ENCODE measurements at places on chromosomes 2 and 18.

GRCh38 chr2:72182547-72182946, 34.9 kb upstream of the CYP26B1 start:
- no peak for DNase-seq

DNA sequence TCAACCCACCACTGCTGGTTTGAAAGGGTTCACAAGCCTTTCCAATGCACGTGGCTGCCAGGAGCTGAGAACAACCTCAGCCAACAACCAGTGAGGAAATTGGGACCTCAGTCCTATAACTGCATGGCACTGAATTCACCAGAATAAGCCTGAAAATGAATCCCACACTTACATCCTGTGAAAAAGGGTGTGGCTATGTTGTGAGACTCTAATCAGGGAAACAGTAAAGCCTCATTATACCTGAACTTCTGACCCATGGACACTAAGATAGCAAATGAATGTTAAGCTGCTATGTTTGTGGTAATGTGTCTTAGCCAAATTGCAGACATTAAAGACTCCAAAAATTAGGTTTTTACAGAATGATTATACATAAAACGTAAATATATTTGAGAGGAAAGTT, 515.8 kb downstream of the IRS1 start:
- DNase-seq, result no peak

GRCh38 chr2:191582355-191582754, 95.6 kb upstream of the NABP1 start:
- DNase-seq, result no peak

DNA sequence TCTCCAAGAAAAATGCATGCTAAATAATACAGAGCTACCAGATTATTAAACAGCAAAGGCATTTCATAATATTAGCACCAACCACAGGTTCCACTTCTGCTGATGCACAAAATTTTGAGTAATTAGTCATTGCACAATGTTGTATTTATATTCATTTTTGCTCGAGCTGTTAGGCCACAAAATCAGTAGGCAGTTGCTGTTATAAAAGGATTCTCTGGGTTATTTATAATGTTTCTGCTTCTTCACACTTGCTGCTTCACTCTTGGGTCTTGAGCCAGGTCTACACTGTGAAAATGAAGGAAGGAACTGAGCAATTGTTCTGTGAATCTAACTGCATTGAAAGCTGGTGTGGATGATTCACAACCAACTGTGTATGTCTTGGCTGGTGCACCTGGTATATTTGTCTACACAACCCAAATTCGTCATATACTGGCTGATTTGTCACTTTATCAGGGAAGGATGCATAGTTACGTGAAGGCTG, 38.3 kb downstream of the MRPL33 start:
- no peak for DNase-seq

DNA sequence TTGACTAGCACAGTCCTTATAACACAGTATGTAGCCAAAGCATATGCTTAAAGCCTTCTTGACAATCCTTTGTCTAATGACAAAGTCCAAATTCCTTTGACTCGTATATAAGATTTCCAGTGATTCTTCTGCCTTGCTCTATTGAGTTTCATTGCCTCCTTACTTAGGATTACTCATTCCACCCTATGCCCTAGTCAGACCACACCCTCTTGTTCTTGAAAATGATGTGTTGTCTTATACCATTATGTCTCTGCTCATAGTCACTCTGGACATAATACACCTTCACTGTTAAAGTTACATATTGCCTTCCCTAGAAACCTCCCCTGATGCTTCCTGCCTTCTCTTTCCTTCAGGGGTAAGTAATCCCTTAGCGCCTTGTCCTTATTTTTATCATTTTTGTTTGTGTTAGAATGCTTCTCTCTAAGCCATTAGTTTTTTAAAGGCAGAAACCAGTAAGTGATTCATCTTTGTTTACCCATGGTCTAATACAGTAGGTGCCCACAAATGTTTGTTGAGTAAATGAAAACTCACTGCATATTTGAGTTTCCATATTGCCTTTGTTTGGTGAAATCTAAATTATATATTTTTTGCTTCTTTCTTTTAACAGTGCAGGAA, 19.3 kb downstream of the GPD2 start:
- no peak for DNase-seq

Measured in DMS153 (cell line).